ENCODE measurements at places on chromosomes 7 and 10.

DNA sequence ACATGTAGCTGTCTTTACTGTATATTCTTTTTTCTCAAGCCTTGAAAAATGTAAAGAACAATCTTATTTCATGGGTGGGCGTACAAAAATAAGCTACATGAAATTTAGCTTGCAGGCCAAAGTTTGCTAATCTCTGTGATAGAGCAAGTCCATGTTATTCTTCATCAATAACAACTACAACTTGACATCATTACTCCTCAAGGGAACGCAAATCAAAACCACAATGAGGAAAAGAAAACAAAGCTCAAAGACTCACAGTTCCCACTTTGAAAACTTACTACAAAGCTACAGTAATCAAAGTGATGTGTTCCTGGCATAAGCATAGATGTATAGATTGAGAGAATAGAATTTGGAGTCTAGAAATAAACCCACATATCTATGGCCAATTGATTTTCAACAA is 62.5 kb downstream of the GNA12 start:
- DNase-seq, result no peak

DNA sequence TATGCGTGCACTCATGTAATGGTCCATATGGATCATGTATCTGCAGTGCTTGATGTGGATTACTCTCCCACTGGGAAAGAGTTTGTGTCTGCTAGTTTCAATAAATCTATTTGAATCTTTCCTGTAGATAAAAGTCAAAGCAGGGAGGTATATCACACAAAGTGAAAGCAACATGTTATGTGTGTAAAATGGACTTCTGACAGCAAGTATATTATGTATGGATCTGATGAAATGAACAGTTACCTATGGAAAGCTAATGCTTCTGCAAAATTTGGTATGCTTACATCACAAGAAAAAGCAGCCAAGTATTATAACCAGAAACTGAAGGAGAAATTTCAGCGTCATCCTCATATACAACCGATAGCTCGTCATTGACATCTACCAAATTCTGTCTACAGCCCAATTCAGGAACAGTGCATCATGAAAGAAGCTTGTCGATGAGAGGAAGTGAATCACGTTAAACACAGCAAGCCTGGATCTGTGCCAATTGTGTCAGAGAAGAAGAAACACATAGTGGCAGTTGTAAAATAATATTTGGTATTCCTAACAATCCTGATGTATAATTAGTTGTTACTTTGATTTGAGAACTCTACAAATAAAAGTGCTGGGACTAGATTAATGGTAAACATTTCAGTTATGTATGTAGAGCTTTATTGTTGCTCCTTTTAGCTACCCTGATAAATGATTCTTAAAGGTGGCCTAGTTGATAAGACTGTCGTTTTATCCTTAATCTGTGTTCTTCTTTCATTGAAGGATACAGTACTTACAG is 14.2 kb upstream of the SYPL1 start:
- no peak for DNase-seq

DNA sequence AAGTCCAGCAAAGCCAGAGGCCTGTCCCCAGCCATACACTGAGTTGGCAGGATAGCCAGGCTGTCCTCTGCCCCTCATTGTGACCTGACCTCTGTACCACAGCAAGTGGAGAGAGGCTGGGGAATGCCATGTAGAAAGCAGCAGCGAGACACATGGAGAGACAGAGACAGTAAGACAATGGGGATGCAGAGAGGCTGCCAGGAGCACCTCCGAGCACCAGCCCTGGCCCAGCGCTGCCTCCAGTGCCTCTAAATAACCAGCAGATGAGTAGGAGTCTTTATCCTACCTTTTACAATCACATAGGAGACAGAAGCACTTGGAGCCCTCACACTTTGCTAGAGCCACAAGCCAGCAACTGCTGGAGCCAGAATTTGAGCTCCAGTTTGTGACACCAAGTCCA is 8.1 kb downstream of the GDF2 start:
- DNase-seq, result no peak

DNA sequence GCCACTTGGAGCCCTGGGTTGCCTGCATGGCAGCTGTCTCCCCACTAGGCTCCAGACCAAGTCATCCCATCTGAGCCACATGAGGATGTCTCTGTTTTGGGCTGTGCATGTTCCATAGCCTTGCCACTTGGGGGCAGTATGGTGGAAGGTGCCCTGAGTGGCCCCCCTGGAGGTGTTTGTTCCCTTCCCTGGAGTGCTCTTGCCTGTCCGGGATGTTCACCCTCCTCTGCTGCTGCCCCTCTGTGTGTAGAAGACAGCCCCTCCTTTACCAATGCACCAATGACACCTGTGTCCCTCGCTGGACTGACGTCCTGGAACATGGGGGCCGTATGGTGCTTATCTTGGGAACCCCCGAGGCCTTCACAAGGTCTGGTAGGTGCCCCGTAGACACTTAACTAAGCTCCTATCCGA is 100.2 kb downstream of the ACTR3B start:
- DNase-seq, result no peak

DNA sequence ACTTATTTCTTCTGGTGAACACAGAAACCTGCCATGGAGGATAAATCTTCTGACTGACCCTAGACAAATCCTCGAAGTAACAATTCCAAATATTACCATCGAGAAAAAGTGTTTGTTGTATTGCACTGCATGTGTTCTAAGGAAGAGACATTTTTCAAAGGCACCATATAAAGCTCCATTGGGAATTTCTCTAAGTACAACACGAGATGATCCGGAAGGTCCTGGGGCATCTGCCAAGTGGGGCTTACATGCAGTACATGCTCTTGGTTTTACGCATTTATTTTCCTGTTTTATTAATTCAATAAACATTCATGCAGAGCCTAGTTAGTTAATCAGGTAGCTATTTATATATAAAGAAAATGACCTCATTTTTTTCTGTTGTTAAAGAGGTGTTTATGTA is 692.0 kb upstream of the IGFBP3 start:
- no peak for DNase-seq

DNA sequence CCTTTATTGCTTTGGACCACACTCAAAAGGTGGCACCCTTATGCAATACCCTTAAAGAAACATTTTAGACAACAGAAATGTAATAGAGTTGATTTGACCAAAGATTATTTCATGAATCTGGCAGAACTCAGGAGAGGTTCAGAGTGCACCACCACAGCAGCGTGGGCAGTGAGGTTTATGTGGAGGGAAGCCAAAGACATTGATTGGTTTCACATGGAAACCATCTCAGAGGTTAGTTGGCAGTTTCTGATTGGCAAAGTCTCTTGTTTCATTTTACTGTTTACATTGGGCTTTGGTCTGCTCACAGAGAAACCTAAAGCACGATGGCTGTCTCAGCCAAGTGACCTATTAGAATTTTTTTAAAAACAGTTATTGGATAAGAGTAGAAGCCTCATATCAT is 101.3 kb downstream of the SDHAF3 start:
- DNase-seq, result no peak

DNA sequence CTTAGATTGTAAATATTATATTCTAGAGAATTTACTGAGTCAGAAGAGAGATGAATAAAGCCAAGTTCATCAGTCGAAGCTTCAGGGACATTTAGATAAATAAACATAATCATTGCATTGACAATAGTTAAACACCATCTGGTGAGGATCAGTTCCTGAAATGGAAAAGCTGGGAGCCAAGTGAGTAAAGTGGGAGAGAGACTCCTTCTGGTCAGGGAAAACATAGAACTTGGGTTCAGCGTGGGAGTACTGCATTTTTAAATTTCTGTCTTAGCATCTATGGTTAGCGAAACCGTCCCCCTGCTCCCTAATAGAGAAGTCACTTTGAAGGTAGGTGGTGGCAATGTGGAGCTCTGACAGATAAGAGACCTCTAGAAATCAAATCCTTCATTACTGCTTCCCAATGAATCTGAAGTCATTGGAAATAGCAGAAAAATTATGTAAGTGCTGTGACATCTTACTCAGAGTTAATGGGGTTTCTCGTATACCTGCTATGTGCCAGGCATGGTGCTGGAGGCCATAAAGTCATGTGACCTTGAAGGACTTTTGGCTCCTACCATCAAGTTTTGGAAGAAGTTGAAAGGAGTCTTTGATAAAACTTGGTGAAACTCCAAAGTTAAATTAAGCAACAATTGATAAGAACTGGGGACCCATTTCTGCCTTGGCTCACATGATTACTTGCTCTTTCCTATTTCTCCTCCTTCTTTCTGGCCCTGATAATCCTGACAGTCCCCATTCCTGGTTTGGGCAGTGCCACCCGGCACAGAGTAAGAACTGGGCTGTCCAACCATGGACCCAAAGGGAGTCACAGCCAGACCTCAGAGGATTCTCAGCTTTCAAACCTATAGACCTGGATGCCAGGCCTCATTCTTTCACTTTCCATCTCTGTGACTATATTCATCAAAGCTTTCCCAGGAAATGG is 211.2 kb downstream of the C7orf25 start:
- no peak for DNase-seq

DNA sequence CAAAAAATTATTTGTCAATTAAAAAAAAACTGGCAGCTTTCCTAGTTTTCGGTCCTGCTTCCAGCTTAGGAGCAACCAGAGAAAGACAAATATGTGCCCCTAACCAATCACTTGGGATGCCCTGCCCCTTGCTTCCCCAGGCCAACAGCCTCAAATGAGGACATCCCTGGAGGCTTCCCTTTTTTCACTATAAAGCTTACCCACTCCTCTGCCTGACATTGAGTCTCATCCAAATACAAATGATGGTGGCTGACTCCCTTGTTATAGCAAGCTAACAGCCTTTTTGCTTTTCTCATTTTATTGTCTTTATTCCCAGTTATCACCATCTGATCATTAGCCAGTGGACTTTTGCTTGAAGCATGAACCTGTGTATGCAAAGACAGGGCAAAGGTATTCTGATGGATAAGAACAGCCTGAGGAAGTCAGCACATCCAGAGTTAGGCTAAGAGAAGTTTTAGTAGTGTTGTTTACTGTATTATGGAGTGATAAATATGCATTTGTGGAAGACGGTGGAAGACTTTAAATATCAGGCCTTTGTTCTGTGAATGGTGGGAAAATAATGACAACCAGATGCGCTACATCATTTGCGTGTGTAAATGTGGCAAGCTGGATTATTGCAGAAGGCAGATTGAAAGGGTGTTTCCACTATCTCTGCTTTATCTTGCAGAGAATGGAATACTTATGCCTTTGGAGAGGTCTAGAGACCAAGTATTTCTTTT is 1.7 kb upstream of the CCM2 start:
- DNase-seq, result no peak

DNA sequence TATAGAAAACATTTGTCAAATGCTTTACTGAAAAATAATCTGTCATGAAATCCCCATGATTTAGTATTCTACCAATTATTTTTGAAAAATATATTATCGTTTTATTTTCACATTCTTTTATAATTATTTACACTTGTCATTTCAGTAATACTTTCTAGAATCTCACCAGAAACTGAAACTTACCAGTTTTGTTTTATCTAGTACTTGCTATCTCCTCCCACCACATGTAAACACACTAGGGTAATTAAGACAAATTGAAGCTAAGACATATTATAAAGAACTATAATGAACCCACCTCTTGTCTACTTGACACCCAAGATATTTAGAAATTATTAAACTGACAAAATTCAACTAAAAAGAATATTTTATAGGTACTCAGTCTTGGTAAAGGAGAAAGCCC is 51.5 kb upstream of the GRM3 start:
- DNase-seq, result no peak

DNA sequence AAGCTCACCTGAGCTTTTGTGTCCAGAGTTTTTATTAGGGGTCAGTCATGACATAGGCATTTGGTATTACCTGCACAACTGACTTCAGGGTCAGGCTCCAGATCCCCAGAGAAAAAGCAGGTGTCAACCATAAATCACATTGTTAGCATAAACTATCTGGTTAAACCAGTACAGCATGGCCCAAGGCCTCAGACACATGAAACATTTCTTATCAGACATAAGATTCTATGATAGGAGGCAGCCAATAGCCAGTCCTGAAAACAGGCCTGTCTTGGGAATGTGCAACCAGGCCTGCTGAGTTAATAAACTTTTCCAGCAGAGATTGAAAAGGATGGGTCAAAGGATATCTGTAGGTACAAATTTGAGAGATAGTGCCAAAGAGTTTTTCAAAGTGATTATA is 116.1 kb downstream of the TPST1 start:
- no peak for DNase-seq

- no peak for DNase-seq
These were observed 6.7 kb upstream of the ADAM12 start for GRCh38 chr10:126394948-126395347.

DNA sequence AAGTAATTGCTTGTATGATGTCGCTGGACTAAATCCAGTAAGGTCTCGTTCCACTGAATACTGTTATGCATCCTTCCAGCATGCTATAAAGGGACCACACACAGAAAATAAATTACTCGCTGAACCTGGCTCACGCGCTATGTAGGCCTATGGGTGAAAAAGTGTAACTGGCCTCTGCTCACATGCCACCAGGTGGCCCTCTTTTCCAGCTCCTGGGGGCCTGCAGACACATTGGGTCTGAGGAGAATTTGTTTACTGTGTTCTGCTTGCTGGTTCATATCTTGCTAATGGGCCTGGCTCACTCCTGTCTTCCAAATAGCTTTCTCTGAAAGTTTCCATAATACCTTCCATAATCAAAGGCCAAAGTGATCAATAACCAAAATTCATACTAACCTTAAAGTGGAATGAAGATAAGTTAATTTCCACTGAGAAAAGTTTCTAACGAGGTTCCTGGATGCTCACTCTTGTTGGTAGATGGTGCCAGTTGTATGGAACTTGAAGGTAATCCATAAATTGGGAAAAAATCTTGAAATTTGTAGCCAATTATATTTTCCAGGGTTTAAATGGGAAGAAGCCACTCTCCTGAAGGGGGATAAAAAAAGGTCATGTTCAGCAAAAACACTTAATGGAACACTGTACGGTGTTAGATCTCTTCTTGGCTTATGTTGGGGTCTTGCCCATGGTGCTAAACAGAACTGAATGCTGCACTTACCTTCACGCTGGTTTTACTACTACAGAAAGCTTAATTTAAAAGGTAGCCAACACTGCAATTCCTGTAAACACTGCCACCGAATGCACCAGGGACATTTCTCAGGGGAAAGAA is 27.0 kb upstream of the ZPBP start:
- DNase-seq, result no peak

DNA sequence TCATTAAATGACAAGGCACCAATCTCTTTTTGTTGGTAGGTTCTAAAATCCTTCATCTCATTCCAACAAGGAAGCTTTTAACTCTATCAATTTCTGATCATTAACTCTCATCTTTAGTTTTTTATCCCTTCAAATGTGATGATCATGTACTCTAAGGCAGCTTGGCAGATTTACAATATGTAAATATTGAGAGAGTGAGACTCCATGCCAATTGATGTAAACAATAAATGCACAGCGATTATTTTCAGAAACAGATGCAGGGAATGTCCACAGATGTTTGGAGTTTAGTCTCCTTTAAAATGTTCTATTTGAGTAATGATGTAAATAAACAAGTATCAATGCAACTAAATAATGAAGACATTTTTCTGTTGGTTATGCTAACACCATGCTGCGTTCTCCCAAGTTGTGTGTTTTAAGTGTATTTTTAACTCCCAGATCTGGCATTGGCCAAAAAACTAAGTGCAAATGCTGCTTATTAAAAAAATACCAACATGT is 213.8 kb downstream of the AHR start:
- DNase-seq, result no peak
